PC-3 (cell line): ENCODE measurements at places on chromosomes 1 and 21.

DNA sequence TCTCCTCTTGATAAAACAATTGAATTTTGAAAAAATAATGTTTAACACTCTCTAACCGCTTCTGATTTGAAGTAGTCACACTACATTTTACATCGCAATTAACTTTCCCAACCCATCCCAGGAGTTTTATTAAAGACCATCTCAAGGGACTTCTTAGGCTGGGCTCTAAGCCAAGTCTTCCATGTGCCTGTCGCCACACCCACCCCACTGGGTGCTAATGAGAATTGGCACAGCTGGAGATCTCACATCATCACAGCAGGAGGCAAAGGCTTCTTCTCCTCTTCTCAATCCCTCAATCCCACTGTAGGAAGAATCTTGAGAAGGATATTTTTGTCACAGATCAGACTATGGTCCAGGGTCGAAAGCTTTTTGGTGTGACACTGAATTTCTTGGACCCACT, 328.9 kb downstream of the NUF2 start:
- DNase-seq: no peak

GRCh38 chr1:56461158-56462127, 117.9 kb downstream of the PLPP3 start:
- DNase-seq: no peak

DNA sequence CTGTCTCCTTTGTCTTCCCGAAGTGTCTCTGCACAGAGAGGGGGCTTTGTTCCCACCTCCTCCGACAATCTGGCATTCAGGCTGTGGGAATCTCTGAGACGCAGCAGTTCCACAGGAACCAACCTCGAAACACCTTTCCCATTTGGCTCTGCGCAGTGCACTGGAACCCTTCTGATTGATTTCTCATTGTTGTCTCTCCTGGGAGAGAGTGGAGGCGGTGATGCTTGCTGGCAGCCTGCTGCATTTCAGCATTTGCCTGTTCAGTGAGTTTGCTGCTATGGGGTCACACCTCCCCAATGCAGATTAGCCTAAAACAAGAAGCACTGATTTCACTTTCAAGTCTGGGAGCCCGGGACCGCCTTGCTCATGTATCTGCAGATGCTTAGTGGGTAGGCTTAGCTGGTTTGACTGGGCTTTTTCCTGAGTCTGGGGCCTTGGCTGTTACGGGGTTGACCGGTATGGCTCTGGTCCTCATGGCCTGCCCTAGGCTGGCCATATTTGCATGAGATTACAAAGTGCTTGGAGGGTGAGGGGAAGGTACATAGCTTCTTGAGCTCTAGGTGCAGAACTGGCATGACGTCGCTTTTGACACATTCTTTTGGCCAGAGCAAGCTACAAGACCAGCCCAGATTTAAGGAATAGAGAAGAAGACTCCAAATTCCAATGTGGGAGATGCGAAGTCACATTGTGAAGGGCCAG, 695.3 kb downstream of the PTPRU start:
- DNase-seq: no peak

GRCh38 chr1:153040950-153041631, at the start of gene SPRR2D:
SPRR2D (minus strand) TSS chr1:153041120; CDS start chr1:153040346, 774 bp downstream.
- peak; percentile 6 for DNase-seq

DNA sequence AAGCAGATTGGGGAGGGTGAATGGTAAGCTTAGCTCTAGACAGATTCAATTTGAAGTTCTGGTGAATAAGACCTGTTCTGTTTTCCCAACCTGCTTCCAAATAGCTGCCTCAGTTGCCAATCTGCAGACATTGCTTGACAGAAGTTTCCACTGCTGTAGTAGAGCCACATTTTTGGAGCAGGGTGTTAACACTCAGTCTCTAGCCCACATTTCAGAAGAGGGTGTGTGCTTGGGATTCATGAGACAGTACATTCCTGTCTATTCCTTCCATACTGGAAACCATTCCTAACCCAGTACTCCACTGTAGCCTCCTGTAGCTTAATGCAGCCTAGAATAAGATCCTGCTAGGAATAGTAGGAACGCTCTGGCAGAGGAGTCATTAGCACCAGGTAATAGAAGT, 450.5 kb downstream of the NUF2 start:
- DNase-seq: no peak
